Right cardiac atrium (tissue), 5 donors: ENCODE measurements at places on chromosomes 6 and 20. TPM values are rescaled to one million over a fixed set of nuclear protein-coding genes. Genes with fewer than 3 reads are reported as not detected.
A peak's percentile ranks its signal among the peaks of the same experiment; 100 is the strongest.

The NHSL1 gene
- total RNA-seq: 41.7 TPM

The BMP2 gene
- 1.5 TPM for total RNA-seq

- peak; percentile 94 for DNase-seq
These were observed at the start of gene TGIF2 for GRCh38 chr20:36573103-36573797. Gene TGIF2 (plus strand): TSS chr20:36573597. CDS start chr20:36578775, 5,178 bp downstream.

- DNase-seq: no peak
These were observed 46.0 kb downstream of the ZFP64 start for GRCh38 chr20:52145587-52145986.

DNA sequence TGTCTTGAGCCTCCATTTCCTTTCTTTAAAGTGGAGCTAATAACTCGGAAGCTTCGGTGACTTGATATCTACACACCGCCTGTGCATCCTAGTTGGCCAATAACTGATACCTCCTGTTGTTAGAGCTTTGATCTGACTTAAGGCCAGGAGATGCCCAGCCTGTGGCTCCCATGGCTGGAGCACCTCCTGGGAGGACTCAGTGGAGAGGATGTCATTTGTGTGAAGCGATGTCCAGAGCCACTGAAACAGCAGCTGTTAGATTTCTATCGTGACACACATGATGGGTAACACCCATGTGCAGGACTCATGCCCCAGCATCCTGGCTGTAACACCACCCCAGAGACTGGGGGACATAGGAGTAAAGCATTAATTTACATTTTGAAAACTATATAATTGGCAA, 30.8 kb downstream of the SDCBP2 start:
- no peak for DNase-seq

- no peak for DNase-seq
These were observed 6.3 kb upstream of the AHI1 start for GRCh38 chr6:135503703-135504475.

DNA sequence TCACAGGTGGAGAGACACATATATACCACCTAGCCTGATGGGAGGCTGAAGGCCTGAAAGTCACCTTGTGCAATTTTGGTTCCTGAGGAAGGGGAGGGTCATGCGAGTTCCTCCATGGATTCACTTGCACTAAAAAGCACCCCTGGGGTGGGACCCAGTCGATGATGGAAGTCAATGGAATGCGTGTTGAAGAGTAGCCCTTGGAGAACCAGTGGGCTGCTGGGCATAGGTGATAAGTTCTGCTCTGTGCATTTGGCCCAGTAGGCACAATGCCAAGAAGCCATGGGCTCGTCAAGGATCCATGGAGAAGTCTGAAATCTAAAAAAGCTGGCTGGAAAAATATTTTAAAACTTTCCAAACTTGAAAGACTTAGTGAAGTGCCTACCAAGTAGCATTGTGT, 18.9 kb upstream of the SCRT2 start:
- DNase-seq: no peak

DNA sequence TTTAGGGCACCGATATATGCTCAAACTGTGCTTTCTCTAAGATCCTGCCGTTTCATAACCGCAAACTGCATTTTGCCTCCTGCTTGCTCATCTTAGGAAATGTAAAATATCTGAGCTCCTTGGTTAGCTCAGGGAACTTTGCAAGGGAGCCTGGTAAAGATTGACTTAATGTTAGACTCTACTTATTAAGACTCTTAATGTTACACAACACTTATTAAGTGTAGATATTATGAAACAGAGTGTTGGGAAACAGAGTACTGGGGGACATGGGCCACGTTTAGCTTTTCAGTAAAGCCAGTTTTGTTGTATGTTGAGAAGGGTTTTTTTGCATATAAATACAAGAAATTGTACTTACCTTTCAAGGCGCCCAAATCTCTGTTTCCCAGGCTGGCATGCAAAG, 1.9 kb downstream of the LTV1 start:
- no peak for DNase-seq

- no peak for DNase-seq
These were observed 19.3 kb downstream of the PREX1 start for GRCh38 chr20:48808382-48809034.

- DNase-seq: peak; percentile 80
These were observed 536 bp upstream of the FNDC1 start for GRCh38 chr6:159168536-159169192.

GRCh38 chr20:49276161-49276960, 1.5 kb downstream of the ZNFX1 start:
- peak; percentile 65 for DNase-seq

DNA sequence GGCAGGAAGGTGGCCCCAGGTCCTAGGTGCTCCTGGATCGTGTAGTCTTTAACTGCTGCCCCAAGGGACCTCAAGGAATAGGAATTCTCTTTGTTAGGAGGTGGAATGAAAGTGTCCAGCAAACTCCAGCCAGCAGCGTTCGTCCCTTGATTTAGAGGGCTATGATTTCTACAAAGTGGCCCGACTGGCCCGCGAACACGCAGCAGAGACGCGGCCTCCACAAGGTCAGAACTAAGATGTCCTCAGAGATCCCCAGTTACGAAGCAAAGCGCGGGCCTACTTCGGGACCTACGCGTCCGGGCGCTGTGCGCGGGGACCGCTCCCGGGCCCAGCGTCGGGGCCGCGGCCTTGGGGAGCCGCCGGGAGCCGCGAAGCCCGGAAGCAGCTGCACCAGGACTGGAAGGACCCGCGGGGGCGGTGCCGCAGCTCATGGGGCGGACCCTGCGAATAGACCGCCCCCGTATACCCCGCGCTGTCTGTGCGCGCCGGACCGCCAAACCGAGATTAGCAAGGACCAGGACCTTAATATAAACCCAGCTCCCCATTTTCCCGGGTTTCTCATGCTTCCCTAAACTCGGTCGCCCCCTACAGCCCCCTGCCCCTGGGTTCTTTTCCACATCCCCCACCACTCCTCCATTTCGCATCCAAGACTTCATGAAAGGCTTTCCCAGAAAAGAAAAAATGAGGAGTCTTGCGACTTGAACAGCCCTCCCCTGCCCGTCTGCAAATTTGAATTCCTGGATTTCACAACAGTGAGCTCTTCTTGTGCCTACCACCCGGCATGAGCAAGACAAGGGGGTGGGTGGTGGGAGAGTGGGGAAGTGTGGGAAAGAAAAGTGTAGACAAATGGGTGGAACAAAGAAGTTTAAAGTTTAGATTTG, at the start of gene C6orf47:
Gene C6orf47, minus strand, starts transcription at position 398 of the 881 bp plus-strand sequence. CDS start 831 bp downstream, outside the sequence.
- DNase-seq: peak; percentile 95
